Dermis blood vessel endothelial cell (primary cell): ENCODE measurements at places on chromosomes 3 and 15. TPM values are rescaled to one million over a fixed set of nuclear protein-coding genes. Genes with fewer than 3 reads are reported as not detected.

BOC gene
- total RNA-seq, result under 0.01 and 0.09 TPM in 2 replicates

CCR3 gene
- total RNA-seq, result not detected in 2 replicates

RLBP1 gene
- not detected in 2 replicates for total RNA-seq

AKAP13 gene
- 77.4 and 87.0 TPM in 2 replicates for total RNA-seq

IQCH gene
- total RNA-seq, result 1.4 and 1.7 TPM in 2 replicates

CTSH gene
- total RNA-seq, result 25.0 and 50.2 TPM in 2 replicates

INSYN1 gene
- total RNA-seq, result not detected in 2 replicates

SCG3 gene
- total RNA-seq, result under 0.01 and 0.60 TPM in 2 replicates

CDCP1 gene
- 0.09 and 0.17 TPM in 2 replicates for total RNA-seq

TMOD2 gene
- 22.3 and 32.8 TPM in 2 replicates for total RNA-seq

LRRC28 gene
- total RNA-seq, result 17.0 and 19.8 TPM in 2 replicates

CHRNA5 gene
- 4.6 and 7.2 TPM in 2 replicates for total RNA-seq

DNAH12 gene
- total RNA-seq, result under 0.01 and 0.17 TPM in 2 replicates

GUCA1C gene
- 0.19 TPM in 1 of 2 replicates, not detected in the other for total RNA-seq
